ENCODE measurements at places on chromosomes 7 and 10. TPM values are rescaled to one million over a fixed set of nuclear protein-coding genes. Genes with fewer than 3 reads are reported as not detected.

Gene PRRT4
- total RNA-seq = 0.38 TPM

Gene ASB10
- total RNA-seq = not detected

Gene AMPH
- 0.18 TPM for total RNA-seq

Gene CPEB3
- 5.5 TPM for total RNA-seq

Gene GIMAP1
- total RNA-seq = 9.3 TPM

Gene TET1
- total RNA-seq = 0.48 TPM

Gene PTN
- 87.4 TPM for total RNA-seq

Gene PHKG1
- 0.31 TPM for total RNA-seq

Gene SEMA4G
- total RNA-seq = 1.5 TPM

Gene CRYGN
- not detected for total RNA-seq

Gene GSTO2
- total RNA-seq = 6.1 TPM

Gene SFRP5
- total RNA-seq = 2.7 TPM

All from esophagus squamous epithelium (tissue), 5 donors.